ENCODE measurements at places on chromosomes 13 and 19.

DNA sequence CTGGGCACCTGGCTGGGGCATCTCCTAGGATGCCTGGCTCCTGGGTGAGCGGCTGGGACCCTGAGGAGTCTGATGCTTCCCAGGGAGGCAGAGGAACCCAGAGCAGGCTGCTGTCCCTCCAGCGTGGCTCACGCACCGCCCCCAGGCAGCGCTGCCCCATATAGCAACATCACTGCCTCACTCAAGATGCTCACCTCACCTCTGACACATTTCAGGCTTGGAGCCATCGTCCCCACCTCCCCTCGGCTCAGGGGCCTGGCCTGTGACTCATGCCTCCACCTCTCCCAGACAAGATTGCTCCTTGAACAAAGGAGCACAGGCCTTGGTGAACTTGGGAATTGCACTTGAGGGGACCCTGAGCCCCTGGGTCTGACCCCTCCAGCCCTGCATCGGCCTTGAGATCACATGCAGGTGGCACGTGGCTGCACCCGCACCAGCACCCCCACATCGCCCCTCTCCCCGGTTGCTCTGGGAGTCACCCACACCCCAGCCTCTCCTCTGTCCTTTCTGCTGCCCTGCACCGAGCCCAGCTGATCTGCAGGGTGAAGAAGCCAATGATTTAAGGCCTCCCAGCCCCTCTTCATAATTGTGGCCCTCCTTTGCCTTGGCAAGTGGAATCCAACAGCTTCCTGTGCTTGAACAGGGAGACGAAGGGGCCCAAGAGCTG is 11.2 kb downstream of the CEBPA start:
- DNase-seq, result peak; percentile 5

DNA sequence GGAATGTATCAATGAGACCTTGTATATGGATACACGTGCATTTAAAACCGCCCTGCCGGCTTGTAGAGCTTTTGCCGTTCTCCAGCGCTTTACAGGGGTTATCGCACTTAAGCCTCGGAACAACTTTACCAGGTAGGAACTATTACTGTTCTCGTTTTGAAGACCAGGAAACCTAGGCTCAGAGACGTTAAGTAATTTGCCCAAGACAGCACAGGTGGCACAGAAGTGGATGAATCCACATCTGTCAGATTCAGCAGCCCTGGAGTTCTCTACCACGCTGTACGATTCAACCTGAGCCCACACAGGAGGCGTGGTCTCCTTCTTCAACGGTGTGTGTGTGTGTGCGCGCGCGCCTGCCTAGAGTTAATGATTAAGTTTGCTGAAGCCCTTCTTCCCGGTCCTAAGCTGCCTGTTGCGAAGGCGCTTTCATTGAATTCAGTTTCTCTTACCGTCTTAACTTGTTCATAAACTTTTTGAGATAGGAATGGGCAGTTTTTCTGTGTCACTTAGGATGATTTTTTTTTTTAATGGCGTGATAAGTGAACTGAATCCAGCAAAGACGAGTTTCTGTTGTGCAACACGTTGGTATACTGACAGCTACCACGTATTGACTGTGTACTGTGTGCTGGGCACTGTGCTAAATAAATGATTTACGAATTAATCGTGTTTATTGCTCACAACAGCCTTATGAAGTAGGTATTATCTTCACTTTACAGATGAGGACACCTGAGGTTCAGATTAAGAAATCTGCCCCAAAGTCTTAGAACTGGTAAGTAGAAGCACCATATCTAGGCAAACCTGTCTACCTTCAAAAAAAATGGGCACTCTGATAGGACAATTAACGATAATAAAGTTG is 67.4 kb downstream of the KCNRG start:
- peak; percentile 90 for DNase-seq

DNA sequence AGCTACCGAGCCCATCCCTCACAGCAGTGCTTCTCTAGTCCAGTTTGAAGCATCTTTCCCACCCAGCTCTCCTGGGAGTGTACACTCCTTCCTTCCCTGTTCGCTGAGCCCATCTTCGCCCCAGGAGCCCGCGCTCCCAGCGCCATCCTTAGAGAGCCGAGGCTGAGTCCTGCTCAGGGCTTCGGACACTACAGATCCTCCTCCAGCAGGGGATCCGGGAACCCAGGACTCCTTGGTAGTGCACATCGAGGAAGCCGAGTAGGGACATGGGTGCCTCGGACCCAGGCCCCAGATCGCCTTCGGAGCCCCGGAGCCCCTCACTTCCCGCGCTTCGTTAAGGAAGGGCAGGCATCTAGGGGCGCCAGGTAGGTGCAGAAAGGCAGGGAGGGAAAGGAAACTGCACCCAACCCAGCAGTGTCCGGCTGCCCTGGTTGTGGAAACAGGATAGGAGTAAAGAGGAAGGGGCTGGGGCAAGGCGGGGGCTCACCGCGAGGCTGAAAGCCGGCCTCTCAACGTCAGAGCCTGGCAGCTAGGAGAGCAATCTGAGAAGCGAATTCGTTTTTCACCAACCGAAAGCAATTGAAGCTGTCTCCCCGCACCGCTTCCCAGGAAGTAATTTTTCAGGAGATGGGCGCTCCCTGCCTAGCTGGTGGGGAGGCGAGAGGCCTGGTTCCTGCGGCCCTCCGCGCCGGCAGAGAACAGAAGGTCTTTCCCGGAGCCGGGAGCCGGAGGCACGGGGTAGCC is 1.0 kb downstream of the PDX1 start:
- peak; percentile 21 for DNase-seq

DNA sequence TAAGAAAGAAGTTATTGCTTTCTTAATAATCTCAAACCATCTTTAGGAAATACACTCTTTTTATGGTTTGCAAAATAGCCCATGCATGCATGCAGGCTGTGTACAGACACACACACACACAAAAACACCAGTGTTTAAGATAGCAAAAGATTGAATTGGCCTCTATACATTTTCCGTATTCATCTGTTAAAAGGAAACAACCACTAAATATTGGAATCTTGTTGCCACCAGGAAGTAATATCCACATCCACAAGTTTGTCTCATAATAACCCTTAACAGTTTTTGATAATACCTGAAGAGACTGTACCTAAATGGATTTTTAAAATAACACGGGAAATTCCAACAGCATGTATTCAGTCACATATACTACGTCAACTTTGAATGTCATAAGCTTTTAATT is 7.3 kb upstream of the MAB21L1 start:
- DNase-seq, result no peak

GRCh38 chr19:55473225-55474012 is 3.0 kb upstream of the ZNF628 start:
- peak; percentile 56 for DNase-seq

GRCh38 chr19:49640113-49640898 is at the start of gene RRAS:
TSS of gene RRAS (minus strand) at chr19:49640143. CDS start at chr19:49640098, 45 bp downstream.
- DNase-seq, result peak; percentile 99

DNA sequence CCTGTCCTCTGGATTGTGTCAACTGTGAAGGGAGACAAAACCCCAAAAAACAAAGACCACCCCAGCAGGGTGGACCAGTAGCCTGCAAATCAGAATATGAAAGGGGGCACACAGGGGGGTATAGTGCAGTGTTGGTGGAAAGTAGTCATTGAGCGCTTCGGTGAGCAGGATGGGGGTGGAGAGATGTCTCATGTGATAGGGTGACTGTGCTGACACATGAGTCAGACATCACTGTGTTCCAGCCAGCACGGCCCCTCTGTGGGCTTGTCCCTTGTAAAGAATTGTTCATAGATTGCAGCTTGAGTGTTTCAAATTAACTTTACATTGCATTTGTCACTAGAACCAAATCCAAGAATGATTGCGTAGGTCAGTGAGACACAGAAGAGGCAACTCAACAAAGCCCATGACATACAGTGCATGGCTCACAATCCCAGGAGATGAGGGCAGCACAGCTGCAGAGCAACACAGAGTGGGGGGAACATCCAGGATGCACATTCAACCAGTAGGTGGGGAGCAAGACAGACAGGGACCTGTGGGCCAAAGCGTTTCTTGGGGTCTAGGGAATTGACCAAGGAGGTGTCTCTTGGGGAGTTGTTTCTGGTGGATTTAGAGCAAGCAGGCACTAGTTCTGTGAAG is 7.5 kb downstream of the ZNF440 start:
- no peak for DNase-seq

DNA sequence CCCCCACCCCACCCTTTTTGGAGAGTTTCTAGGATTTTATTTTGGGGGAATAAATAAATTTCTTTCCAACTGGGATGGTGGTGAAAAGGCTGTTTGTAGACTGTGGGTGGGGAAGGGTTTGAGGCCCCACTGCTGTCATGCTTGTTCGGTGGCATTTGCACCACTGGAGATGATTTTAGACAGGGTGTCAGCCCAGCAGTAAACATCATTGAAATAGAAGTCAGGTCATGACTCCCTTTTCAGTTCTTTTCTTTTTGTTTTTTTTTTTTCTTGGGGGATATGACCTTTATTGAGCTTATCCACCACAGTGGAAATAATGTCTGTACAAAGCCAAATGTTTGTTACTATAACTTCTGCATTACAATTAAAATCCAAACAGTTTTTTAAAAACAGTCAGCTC is 14.1 kb downstream of the UBAC2 start:
- DNase-seq, result no peak
